Small intestine (tissue), 16 donors: ENCODE measurements at places on chromosomes 11 and 22. TPM values are rescaled to one million over a fixed set of nuclear protein-coding genes. Genes with fewer than 3 reads are reported as not detected.

The IGLL1 gene
- polyA plus RNA-seq: not detected

The PGA5 gene
- 3.8 TPM for polyA plus RNA-seq

The ST14 gene
- polyA plus RNA-seq: 116 TPM

The CCDC87 gene
- 0.21 TPM for polyA plus RNA-seq

DNA sequence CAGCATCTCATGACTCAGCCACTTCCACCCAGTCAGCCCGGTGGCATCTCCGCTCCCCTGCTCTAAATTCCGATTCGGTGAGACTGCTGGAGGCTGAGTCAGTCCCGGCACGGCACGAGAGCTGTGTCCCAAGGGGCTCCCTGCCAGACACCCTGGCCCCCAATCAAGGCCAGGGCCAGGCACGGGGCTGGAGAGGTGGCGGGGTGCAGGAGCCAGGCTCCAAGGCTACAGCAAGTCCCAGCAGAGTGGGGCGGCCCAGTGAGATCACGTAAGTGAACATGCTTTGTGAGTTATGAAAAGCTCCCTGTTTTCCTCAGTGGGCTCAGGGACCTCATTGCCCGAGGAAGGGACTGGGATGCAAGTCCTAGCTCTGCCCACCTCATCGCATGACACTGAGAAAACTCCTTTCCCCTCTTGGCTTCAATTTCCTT, 3.0 kb downstream of the C11orf68 start:
- no peak for DNase-seq

- no peak for DNase-seq
Measured at GRCh38 chr11:18054511-18055103, 8.5 kb upstream of the TPH1 start.

GRCh38 chr11:88402784-88403183, 65.2 kb upstream of the CTSC start:
- DNase-seq: no peak

DNA sequence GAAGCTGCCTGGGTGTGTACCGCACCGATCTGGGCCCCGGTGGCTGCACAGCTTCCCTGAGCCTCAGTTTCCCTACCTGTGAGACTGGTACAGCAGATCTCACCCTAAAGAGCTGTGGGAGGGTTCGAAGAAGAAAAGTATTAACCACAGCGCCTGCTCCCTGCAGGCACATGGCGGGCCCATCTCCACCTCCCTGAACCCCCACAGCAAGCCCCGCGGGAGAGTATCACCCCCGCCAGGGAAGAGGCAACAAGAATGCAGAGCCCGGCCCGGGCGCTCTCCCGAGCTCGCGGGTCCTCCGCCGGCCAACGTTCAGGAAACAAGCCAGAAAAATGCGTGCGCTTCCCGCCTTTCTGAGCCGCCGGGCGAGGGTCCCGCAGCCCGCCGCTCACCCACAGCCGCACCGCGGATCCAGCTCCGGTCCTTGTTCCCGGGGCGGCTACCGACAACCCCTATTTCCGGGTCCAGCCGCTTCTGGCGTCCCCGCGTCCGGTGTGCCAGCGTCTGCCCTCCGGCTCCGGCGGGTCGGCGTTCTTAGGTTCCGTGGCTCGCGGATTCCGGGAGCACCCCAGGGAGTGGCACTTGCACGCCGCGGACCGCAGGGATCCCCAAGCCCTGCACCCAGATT, at the start of gene TOP3B:
Gene TOP3B, minus strand, starts transcription at position 450 of the 628 bp plus-strand sequence. CDS start 7,078 bp downstream, outside the sequence.
- DNase-seq: peak; percentile 83

- peak; percentile 63 for DNase-seq
Measured at GRCh38 chr11:78022397-78023396, at the start of gene KCTD14. KCTD14 (minus strand) TSS chr11:78023276; CDS start chr11:78023249, 27 bp downstream.

GRCh38 chr11:44957776-44958564, 7.3 kb upstream of the TP53I11 start:
- peak; percentile 79 for DNase-seq

DNA sequence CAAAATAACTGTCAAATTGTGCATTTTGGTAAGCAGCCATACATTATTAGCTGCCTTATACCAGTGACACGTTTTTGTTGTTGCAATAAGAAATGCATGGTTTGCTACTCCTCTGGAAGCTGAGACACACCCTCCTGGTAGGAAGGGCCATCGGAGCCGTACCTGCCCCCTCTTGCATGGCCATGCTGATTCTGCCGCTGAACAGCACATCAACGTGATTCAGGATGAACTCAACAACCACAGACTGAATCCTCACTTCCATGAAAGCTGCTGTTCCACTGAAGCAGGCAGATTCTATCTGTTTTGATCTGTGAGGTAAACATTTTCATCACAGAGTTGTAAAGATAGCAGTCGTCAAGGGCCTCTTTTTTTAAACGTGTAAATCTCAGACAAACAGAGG, 38.6 kb upstream of the TP53AIP1 start:
- no peak for DNase-seq
